ENCODE measurements at places on chromosomes 11 and 22.

DNA sequence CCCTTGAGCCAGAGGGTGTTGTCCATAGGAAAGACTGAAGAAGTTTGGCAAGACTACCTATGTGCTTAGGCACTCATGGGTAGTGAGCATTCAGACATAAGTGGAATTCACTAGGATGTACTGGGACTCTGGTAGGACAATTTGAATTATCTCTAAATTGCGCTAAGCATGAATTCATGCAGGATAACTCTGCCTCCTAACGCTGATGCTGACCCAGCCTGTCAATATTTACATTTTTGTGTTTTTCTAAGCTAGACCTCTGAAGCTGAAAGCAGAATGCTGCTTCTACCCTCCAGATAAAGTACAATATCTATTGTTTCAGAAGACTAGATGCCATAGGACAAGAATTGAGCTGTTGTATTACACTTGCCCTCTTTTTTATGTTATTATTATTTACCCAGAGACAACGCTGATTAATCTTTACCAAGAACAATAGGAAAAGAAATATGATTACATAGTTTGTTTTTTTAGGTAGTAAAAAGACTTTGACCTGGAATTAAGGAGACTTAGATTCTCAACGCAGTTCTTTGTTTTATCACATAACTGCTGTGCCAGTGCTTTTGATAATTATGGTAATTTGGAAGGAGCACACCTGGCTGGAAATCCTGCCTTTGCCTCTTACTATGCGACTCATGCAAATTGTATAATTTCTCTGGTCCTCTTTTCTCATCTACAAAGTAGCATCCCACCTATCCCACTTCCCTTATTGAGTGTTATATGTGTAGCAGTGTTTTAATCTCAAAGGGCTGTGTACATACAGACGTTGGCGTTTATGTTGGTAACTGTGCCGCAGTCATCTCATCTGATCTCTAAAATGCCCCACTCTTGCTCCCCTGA, 21.2 kb upstream of the GRAMD1B start:
- ATAC-seq = no peak

DNA sequence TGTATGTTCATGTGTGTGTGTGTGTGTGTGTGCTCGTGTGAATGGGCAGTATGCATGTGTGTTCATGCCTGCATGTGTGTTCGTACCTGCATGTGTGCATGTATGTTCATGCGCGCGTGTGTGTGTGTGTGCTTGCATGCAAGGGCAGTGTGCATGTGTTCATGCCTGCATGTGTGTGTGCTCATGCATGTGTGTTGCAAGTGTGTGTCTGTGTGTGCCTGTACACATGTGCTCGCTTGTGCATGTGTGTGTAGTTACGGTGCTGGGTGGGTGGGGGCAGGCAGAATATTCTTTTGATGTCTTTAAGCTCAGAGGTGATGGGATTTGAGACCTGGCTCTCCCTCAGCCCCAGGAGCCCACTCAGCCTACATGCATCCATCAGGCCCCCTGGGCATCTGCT, 822.1 kb downstream of the BRD1 start:
- no peak for ATAC-seq

GRCh38 chr11:59000003-59000402, 60.7 kb downstream of the GLYATL1 start:
- ATAC-seq = no peak

- ATAC-seq = no peak
Observed at GRCh38 chr11:34576331-34576730, 44.6 kb upstream of the EHF start.

DNA sequence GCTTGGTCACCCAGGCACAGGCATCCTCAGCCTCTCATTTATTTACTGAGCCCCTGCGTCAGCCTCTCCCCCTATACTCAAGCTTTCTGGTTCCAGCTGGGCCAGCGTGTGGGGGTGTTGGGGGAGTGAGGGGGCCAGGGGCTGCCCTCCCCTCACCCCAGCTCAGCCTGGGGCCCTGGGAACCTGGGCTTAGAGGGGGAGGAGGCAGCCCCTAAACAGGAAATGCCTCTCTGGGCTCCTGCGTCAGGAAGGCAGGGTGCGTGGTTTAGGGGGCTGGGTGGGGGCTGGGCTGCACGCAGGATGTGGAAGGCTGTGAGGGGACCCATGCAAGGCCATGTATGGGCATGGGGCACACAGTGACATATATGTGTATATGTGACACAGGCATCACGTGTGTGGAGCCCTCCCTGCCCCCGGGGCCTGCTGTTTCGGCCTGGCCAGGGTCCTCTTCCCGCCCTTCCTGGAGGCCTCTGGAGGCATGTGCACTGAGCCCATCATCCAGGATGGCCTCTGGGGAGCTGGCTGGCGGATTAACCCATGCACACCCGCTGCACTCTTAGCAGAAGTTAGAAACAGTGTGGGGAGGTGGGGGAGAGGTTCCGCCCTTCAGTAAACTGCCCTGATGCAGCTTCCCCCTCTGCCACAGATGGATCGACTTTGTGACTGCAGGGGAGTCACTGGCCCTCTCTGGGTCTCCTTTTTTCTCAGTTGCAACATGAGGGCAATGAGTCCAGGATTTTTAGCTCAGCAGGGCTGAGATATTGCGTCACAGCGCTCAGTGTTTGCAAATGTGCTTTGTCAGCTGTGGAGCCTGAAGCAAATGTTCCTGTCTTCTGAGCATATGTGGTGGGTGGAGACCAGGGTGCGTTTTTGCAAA, 1.1 kb upstream of the CD248 start:
- ATAC-seq = no peak

DNA sequence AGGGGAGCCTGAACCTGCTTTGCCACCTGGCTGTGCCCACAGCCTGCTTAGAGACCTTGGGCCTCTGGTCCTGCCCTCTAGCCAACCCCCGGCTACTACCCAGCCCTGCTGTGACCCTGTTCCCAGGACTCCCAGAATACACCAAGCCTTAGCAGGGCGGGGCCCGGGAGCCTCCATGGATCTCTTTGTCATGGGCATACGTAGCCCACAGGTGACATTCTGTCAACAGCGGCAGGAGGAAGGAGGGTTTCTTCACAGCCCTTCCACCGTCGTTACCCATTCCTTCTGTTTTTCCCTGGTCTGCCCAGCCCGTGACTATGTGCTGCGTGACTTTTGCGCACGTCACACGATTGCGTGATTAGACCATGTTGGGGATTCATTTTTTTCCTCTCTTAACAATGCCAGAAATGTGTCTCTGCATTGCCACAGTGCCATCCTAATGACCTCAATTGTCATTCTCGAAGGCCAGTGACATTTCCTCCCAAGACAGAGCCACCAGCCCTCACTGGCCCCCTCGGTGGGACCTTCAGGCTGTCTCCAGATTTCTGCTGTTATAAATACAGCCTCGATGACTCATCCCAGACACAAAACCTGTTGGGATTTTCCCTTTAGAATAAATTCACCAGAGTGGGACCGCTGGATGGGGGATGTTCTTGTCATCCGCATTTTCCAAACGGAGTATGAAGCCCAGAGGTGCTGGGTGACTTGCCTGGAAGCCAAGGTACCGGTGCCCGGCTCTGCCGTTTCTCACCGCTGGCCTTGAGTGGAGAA, 9.0 kb downstream of the SYT12 start:
- ATAC-seq = no peak
